ENCODE measurements at places on chromosomes 5 and 9.

DNA sequence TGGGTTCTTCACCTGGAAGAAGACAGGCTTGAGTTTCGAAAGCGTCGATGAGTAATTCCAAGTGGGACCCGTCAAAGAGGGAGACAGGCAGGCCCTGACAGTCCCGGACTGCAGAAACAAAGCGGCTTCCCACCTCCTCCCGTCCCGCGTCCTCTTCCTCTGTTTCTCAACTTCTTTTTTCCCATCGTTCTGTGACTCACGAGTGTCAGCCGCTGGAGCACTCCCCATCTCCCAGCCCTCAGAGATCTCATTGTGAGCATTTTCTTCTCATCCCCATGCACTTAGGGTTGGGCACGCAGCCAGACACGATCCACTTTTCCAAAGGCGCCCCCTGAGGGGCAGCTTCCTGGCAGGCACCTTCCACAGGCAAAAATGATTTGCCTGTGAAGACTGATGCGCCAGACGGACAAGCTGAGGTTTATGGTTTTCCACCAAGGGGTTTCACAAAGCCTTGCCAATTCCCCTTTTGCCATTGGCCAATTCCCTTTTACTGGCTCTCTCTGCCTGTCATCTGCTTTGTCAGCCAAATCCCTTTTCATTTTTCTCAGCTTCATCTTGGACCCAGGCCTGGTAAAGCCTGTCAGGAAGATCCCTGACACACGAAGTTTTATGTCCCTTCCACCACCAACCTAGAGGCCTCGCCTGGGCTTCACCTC lies 86.5 kb upstream of the ANKRD55 start:
- DNase-seq: peak; percentile 19

DNA sequence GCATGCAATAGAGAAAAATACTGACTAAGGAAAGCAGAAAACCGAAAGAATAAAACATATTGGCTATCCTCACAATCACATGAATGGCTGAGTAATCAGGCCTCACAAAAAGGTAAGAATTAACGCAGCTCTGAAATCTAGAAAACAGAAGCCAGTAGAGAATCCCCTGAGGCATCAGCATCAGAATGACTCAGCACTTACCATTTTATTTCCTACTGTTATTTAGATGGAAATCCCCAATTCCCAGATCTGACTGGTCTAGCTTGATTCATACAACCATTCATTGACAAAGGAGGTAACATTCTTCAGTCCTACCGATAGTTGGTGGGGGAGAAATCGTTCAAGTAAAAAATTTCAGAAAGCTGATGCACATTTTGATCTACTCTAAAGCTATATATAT lies 1408.4 kb upstream of the WWC1 start:
- DNase-seq: no peak

- DNase-seq: no peak
Measured at GRCh38 chr5:107216587-107216986, 454.1 kb downstream of the EFNA5 start.

GRCh38 chr5:68661237-68661636 lies 432.6 kb upstream of the SLC30A5 start:
- DNase-seq: no peak

DNA sequence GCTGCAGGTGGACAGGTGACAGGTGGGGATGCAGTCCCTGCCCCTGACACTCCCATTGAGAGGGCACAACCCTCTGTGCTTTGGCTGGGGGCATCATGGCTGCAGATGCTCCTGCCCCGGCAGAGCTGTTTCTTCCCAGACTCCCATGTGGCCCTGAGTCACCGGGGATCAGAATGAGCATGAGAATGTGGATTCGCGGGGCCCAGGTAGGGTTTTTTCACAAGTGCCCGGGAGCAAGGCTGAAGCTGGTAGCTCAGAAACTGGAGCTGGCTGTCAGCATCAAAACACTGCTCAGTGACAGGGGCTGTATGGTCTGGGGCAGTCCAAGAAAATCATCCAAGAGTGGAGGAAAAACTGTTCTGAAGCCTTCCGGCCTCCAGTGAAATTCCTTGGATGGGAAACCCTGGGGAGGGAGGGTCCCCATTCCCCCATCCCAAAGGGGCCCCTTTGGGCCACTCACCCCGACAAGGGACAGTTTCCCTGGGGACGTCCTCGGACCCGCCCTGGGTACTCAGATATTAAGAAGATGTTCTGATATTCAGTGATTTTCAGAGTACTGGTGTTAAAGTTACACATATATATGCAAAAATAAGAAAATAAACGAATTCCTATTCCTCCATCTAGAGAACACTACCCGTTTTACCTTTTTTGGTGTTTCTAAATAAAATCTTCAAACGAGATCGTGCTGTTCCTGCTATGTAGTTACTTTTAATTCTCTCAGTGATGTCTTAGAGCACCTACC lies 120.1 kb upstream of the LPCAT1 start:
- DNase-seq: no peak

DNA sequence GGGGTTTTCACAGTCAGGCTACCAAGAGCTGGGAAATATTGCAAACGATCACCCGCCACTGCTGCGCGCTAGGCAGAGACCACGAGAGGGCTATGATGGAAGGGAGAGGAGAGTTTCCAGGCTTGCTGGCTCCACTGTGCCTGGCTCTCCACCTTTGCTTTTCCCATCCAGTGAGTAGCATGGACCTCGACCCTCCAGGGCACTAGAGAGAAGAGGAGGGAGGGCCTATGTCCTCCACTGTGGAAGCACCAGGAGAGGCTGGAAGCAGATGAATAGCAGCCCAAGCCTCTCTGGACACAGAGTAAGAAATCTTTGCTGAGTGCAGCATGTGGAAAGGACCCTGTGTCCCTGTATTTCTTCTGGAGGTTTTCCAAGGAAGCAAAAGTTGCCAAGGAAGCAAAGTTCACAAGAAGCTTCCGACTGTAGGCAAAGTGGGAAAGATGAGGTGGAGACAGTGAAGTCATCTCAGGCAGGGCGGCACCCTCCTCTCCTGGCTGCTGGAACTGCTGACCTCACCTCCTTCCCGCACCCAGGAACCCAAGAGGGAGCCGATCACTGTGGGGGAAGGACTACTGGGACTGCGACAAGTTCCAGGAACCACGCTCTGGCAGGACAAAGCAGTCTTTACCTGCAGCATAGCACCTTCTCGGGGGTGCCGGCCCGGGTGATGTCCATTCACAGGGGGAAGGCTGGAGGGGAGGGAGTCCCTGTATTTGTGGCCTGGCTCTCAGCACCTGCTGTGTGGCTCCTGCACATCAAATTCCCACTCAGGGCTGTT lies 79.6 kb downstream of the CSNK1A1 start:
- DNase-seq: no peak

Data from G401 (cell line).